ENCODE measurements at places on chromosomes 12 and 14.

- DNase-seq = no peak
Measured at GRCh38 chr14:79749065-79749464, 462.2 kb downstream of the DIO2 start.

- no peak for DNase-seq
Measured at GRCh38 chr12:131218026-131218922, 264.6 kb downstream of the ADGRD1 start.

- DNase-seq = no peak
Measured at GRCh38 chr12:110656071-110656655, 32.8 kb downstream of the HVCN1 start.

- no peak for DNase-seq
Measured at GRCh38 chr14:70646705-70647104, 5.0 kb downstream of the TTC9 start.

DNA sequence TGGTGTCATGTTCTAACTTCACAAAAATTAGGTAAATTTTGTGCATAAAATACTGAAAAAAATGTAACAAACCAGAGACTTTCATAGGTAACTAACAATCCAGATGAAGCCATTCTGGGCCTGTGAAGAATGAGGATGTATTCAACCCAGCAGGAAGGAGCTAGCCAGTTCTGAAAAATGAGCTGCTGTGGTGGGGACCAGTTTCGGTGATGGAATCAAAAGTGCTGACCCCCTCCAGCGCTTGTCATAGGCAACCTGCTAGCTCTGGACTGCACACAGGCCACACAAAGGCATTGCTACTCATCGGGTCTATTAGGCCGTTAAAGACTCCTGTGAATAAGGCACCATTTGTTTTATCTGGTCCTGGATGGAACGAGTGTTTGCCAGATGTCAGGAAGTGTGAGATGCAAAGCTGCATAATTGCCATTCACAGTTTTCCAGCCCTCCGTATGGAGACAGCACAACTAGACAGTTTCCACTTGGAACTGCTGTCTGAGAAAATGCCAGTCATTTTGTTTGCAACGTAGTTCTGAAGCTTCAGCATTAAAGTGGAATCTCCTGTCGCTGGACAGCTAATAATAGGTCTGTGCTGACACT, 3.3 kb upstream of the RIMBP2 start:
- no peak for DNase-seq

- no peak for DNase-seq
Measured at GRCh38 chr12:121036810-121037326, 2.2 kb downstream of the OASL start.

DNA sequence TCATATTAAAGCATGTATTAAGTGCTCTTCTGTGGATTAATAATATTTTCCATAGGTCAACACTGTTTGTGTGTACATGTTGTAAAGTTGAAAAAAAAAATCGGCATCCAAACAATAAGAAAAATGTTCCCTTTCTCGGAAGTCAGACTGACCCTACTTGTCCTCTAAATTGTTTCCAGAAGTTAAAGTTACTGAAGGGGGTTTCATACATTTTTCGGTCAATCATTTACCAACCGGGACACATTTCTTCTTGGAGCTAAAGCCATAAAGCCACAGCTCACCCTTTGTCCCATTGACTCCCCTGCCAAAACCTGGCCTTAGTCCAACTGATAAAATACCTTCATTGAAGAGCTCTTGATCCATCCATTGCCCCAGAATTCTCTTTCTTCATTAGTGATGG, 230.0 kb downstream of the ANO2 start:
- DNase-seq = no peak

Data from NCI-H774 (cell line).